Activated T-cell treated with anti-CD3 and anti-CD28 coated beads for 24 hours (primary cell): ENCODE measurements at places on chromosomes 13 and 19.

GRCh38 chr13:26253787-26254582, at the start of gene CDK8:
TSS of gene CDK8 (plus strand) at chr13:26254129. CDS start at chr13:26254642, 513 bp downstream.
- peak; percentile 79 for DNase-seq

- no peak for DNase-seq
These were observed 838 bp upstream of the MYADM start for GRCh38 chr19:53866865-53867224.

DNA sequence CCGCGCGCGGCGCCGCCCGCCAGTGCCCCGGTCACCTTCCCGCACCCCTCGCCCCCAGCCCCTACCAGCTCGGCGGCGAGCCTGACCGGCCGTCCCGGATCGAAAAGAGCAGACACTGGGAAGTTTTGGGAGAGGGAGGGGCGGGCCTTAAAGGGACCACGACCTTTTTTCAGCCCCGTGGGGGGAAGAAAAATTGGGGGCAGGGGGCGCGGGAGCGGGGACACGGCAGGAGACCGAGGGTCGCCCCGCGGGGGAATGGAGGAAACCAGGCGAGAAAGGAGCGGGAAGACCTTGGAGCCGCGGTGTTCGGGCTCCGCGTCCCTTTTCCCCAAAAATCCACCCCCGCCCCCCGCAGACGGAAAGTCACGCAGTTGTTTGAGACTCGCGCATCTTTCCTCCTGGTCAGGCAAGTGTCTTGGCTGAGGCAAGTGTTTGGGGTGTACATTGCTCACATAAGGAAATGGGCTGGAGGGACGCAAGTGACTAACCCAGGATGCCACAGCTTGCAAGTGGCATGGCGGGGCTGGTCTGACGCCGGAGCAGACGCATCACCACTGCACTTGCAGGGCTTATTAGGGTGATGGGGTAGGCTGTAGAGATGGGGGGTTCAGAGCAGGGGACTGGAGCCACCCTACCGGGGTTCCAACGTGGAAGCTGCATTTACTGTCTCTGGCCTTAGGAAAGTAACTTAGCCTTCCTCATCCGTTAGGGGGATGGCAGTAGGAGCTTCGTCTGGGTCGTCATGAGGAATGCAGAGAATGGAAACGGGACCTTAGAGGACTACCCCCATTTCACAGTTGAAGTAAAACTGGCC, 2.7 kb upstream of the HNRNPL start:
- DNase-seq, result peak; percentile 49

GRCh38 chr13:75303263-75303662, 178.7 kb downstream of the TBC1D4 start:
- no peak for DNase-seq

DNA sequence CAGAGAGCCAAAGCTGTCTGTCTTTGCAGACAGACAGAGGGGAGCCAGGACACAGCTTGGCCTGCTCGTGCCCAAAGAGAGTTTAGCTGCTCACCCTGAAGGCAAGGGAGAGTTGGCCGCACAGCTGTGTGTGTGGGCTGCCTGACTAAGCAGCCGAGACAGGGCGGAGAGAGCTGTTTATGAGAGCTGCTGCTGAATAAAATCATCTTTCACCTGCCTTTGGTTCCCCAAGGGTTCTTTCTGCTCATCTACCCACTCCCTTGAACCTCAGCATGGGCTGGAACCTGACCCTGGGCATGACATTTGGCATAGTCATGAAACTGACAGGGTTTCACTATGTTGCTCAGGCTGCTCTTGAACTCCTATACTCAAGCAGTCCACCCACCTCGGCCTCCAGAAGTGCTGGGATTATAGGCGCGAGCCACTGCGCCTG, 98.2 kb downstream of the RBM26 start:
- DNase-seq, result no peak

DNA sequence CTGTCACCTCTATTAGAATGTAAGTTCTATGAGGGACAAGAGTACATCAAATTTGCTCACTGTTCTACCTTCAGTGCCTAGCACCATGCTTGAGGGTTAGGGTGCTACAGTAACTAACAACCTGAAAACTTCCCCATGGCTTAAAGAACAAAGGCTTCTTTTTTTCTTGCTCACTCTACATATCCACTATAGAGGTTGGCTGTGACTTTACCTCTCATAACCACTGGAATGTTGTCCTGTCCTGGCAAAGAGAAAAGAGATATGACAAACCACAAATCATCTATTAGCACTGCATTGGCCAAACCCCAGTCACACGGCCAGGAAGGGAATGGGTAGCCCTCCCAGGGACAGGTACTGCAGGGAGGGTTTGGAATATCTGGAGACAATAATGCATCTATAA, 23.2 kb upstream of the ACOD1 start:
- DNase-seq, result no peak

DNA sequence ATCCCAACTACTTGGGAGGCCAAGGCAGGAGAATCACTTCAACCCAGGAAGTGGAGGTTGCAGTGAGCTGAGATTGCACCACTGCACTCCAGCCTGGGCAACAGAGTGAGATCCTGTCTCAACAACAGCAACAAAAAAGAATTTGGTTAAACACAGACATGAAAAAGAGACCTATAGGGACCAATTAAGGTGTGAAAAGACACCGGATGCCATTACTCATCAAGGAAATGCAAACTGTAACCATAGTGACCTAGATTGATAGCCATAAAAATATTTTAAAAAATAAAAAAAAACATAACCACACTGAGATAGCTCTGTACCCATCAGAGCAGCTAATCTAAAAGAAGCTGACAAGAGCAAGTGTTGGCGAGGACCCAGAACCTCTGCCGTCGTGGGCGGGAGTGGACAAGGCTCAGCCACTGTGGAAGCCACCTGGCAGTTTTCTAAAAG, 37.1 kb upstream of the ISYNA1 start:
- no peak for DNase-seq

- DNase-seq, result peak; percentile 39
These were observed 2.1 kb upstream of the FBXO17 start for GRCh38 chr19:38977445-38978325.

- no peak for DNase-seq
These were observed 1.9 kb downstream of the ISOC2 start for GRCh38 chr19:55459551-55459949.

DNA sequence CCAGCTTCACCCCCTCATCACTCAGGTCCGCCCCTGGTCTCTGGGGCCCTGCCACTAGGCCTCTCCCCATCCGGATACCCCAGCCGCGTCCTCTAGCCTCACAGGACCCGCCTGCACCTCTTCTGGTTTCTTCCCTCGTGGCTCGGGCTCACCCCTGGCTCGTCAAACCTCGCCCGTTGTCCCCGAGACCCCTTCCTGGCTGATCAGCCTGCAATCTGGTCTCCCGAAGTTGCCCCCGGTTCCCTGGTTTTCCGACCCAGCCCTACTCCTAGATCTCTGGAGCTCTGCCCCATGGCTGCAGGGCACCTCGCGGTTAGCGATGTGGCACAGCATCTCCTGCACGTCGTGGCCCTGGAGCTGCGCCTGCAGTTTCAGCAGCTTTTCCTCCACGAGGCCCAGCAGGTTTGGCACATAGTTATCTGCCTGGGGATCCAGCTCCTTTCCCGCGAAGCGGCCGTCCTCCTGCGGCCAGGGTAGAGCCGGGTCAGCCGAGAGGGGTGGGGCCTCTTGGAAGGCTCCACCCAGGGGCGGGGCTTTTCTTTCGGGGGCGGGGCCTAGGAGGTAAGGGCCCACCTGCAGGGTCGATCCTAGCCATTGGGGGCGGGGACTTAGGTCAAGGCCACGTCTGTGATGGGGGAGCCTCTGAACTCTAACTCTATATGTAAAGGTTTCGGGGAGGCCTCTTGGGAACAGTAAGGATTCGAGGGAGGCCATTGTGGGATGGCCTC, 2.4 kb upstream of the RGL3 start:
- peak; percentile 26 for DNase-seq

DNA sequence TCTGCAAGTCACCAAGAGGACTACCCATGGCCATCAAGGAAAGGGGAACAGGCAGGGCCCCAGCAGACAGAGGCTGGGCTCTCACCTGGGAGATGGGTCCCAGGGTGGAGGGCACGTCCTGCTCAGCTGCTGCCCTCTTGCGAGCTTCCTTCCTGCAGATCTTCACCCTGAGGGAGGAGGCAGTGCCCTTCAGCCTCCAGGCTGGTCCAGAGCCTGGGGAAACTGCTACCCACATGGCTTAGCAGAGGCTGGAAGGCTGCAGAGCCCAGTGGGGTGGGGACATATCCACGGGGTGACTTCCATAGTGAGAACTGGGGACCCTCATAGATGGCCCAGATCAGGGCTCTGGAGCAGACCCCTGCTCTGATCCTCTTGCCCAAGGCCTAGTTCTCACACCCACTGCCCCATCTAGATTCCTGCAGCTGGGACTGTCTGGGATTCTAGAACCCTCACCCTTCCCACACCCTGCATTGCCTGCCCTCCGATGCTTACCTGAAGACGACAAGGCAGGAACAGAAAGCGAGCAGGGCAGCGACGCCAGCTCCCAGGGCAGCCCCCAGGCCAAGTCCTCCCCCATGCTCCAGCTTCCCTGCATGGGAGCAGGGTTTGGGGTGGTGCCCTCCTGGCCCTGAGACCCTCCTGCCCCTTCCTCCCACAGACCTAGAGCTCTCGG, 9.0 kb downstream of the SIGLEC11 start:
- no peak for DNase-seq

- DNase-seq, result no peak
These were observed 193.7 kb downstream of the ZNF737 start for GRCh38 chr19:20371911-20372310.

DNA sequence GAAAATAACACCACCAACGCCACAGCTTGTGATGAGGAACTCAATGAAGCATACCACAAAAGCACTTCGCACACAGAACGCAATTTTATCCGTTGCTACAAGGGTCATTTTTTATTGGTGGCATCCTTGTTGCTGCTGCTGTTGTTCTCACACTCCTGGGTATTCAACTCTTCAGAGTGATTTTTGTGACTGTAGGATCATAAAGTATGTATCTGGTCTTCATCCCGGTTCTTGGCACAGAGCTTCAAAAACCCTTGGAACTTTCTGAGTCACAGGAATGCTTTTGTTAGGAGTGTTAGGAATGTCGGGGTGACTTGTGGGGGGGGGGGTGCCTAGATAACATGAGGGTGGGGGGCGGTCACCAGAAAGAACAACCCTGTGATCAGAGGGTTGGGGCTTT, 108.4 kb downstream of the ZNF557 start:
- no peak for DNase-seq

GRCh38 chr19:14550201-14550754, 20.9 kb downstream of the TECR start:
- no peak for DNase-seq

DNA sequence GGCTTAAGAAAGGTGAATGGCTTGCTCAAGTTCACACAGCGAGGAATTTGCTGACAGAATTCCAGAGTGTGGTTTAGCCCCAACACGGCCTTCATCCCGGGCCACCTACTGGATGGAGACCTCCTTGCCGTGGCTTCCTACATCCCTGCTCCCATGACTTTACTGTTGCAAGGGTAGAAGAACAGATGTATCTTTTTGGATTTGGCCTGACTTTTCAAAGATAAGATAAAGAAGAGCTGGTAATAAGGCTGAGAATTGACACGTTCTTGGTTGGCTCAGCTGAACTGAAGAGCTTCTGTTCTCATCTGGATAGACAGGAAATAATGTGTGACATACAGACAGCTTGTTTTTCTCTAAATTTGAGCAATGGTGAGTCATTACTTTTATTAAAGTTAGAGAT, 113.1 kb downstream of the KLF5 start:
- DNase-seq, result no peak

DNA sequence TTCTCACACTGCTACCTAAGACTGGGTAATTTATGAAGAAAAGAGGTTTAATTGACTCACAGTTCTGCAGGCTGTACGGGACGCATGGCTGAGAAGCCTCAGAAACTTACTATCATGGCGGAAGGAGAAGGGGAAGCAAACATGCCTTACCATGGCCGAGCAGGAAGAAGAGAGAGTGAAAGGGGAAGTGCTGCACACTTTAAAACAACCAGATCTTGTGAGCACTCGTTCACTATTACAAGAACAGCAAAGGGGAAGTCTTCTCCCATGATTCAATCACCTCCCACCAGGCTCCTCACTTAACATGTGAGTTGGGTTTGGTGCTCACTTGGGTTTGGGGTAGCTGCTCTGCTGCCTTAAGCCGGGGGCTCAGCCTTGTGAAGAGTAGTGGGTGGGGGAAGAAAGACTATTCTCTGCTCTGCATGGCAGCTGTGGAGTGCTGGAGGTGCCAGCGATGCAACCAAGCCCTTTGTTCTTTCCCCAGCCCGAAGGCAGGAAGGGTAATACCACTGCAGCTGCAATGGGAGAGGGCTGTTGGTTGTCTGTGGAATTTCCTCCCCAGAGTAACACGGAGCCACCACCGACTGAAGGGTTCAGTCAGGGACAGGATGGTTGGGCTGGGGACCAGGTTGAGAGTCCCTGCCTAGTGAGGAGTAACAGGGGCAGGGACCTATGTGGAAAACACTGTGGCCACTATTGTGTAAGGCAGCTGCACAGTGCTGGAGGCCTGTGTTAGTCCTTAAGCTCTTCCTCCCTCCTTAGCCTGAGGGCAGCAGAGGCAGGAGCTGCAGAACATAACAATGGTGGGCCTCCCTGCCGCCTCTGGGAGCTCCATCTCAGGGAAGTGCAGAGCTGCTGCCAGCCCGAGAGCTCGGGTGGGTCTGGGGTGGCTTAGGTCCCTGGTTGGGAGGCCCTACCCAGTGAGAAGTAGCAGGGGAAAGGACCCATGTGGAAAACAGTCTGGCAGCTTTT, 1262.5 kb downstream of the EFNB2 start:
- DNase-seq, result no peak

GRCh38 chr13:37795326-37795725, 74.2 kb downstream of the TRPC4 start:
- DNase-seq, result no peak

- DNase-seq, result no peak
These were observed 1.6 kb downstream of the MIDN start for GRCh38 chr19:1249990-1250436.

GRCh38 chr19:17450264-17451075, 2.0 kb upstream of the TMEM221 start:
- peak; percentile 47 for DNase-seq

DNA sequence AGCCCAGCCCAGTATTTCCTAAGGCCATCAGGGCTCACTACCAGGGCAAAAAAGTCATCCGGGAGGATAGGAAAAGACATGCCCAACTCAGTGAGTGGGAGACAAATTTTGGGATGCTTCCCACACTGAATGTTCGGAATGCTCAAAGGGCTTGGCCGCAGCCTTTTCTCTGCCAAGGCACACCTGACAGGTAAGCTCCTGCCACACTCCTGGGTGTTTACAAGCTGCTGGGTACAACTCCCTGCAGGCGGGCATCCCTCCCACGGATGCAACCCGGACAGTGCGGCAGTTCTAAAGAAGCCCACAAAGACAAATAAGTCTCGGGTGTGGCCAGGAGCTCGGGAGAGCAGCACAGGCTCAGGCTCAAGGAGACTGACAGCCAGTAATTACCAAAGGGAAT, 28.1 kb downstream of the SLC7A1 start:
- no peak for DNase-seq

DNA sequence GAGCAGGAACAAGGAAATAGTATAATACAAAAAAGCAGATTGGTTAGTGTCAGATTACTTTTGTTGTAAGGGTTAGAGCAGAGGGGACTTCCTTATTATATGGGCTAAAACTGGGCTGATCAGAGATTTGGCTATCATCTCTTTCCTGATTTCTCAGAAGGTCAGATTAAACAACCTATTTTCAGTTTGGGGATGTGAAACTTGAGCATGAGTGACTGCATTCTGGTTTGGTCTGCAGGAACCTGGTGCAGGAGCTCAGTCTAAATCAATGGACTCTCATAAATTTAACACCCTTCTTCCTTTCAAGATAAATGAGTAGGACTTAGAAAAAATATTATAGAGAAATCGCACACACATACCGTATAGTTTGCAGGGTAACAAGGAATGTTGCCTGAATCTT, 12.9 kb upstream of the RFXAP start:
- no peak for DNase-seq

GRCh38 chr19:48487948-48488347, 18.8 kb downstream of the CYTH2 start:
- DNase-seq, result no peak
